ENCODE measurements at places on chromosomes 2 and 18.
A peak's percentile ranks its signal among the peaks of the same experiment; 100 is the strongest.

GRCh38 chr2:26614216-26615138 lies 26.7 kb downstream of the CIB4 start:
- peak; percentile 51 for DNase-seq

DNA sequence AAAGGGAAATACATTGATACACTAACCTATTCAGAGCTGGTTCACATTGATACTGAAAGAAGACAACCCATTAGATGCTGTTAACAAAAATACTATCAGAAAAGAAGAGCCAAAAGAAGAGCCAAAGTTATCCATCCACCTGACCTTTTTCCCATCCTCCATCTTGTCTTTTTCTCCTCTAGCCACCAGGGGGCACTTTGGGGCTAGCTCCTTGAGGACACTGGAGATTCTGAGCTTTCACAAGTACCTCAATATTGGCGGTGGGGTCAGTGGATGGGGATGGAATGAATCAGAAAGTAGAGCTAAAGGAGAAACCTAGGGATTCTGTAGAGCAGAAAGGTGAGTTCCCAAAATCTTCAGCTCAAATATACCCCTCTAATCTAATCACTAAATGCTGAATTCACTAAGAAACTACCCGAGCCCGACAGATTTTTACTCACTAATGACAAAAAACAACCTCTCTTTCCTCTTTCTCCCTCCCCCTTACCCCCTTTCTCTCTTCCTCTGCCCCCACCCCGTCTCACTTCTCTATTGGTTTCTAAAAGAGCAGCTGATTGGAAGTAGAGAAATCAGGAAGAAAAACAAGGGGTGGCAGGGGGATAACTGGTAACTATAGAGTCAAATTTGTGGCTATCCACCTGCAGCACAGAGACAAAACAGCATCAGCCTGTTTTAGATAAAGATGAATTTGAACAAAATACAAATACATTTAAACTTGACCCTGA lies 203.3 kb downstream of the TCF4 start:
- peak; percentile 56 for DNase-seq

GRCh38 chr2:219521066-219521880 lies 7.0 kb downstream of the ASIC4 start:
- DNase-seq, result peak; percentile 76

- no peak for DNase-seq
These were observed 23.5 kb downstream of the IGFBP5 start for GRCh38 chr2:216671791-216672343.
